ENCODE measurements at places on chromosomes 6 and 20.

DNA sequence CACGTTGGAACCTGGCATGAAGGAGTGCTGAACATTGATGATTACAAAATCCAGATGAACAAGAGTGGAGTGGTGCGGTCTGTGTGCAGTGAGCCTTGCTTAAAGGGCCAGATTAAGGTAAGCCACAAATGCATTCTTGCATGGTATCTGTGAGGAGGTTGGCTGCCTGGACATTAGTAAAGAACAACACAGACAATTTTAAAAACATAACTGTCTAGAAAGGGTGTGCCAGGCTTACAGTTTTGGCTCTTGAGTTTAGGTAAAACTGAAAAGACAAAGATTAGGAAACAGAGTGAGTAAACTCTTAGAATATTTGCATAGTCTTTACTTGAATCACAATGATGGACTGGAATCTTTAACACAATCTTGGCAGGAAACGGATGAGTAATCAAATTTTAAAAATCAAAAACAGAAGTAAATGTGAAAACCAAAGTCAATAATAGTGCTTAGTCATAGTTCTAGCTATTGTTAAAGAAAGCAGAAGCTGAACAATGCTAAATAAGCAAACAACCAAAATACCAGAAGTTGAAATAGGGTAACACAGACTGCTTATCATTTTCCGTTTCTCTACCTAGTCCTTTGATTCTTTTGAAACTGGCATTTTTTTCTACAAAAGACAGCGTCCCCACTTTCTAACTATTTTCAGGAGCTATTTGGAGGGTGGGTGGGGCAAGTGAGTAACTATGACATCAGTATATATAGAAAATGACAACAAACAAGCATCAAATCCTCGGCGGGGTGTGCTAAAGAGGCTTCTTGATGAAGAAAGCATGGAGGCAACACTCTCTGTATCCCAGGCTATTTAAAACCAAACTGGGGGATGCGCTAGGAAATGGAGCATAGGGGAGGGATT, 185.8 kb upstream of the RAB32 start:
- peak; percentile 42 for DNase-seq

DNA sequence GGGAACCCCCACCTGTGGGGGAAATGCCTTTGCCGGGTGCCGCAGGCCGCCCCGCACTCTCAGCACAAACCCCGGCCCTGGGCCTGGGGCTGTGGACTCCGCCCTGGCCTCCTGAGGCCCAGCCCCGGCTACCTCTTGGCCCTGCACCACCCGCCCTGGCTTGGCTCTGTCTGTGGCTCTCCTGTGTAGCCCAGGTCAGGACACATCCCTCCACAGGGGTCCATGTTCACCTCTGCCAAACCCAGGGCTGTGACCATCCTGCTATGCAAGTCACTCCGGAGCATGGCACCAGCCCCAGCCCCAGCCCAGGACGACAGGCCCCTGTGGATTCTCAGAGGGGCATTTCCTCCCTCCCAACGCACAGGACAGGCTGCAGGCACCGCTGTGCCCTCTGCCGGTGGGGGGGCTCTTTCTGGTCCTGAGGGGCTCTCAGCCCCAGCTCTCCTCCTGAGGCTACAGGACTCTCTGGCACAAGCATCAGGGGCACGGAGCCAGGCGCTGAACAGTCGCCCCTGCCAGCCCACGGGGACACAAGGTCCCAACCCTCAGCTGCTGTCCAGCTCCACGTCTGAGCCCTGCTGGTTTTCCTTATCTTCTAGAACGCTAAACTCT, 45.7 kb downstream of the TAF4 start:
- no peak for DNase-seq

DNA sequence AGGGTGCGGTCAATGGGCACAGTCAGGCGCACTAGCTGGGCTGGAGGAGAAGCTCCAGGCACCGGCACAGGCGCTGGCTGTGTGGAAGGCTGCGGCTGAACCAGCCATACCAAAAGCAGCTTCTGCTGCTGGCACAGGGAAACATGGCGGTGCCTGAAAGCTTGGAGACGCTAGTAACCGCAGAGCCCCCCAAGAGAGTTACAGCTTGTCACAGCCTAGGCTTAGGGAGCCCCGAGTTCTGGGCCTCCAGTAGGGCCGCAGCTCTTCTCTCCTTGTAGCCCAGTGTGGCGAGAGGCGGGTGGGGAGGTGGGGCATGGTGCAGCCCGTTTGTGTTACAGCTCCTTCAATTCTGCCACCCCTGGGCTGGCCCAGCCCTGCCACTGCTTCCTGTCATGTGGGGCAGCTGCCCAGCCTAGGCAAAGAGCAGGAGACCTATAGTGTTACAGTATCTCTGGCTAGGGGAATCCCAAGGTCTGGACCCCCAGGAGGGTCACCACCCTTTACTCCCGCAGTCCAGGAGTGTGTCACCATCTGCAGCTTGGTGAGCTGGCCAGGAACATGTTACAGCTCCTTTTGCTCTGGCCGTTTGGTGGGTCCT, 58.6 kb upstream of the MANEA start:
- no peak for DNase-seq

- no peak for DNase-seq
Measured at GRCh38 chr6:41466437-41466990, 79.7 kb upstream of the FOXP4 start.

DNA sequence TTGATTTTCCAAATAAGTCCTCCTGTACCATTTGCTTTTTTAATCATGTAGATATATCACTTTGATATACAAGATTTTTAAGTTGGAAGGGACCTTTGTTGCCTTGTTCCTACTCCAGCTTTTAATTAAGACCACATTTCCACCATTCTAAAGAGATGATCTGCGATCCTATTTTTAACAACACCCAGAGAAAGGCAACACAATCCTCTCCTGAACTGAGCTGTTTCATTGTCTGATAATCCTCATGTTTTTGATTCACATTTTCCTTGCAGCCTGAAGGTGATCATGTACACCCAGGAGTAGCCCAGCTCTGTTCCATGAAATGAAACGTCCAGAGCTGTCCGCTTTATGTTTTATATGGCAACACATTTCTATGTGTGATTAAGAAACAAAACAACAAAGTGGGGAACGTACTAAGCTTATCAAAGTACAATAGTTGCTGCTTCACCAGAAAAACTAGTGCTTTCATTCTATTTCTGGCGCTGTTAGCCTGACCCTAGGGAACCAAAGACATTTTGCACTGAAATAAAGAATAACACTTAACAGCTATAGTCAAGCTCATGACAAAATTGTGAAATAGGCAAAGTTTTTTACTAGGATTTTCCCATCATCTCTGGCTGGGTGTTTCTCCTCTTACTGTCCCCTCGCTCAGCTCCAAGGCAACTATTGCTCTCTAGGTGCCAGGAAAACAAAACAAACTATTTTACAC, 22.6 kb upstream of the TRAF3IP2 start:
- no peak for DNase-seq

- no peak for DNase-seq
Measured at GRCh38 chr6:111195656-111196055, 108.4 kb downstream of the SLC16A10 start.

DNA sequence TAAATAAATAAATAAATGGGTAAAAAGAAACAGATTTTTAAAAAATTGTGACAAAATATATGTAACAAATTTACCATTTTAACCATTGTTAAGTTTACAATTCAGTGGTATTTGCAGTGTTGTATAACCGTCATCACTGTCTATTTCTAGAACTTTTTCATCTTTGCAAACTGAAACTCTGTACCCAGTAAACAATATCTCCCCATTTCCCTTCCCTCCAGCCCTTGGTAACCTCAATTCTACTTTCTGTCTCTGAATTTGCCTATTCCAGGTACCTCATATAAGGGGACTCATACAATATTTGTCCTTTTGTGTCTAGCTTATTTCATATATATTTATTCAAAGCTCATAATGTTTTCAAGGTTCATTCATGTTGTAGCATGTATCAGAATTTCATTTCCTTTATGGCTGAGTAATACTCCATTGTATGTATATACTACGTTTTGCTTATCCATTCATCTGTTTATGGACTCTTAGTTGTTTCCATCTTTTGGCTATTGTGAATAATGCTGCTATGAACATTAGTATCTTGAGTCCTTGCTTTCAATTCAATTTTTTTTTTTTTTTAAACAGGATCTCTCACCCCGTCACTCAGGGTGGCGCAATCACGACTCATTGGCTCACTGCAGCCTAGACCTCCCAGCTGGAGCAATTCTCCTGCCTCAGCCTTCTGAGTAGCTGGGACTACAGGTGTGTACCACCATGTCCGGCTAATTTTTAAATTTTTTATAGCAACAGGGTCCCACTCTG, 8.9 kb downstream of the MANBAL start:
- no peak for DNase-seq

DNA sequence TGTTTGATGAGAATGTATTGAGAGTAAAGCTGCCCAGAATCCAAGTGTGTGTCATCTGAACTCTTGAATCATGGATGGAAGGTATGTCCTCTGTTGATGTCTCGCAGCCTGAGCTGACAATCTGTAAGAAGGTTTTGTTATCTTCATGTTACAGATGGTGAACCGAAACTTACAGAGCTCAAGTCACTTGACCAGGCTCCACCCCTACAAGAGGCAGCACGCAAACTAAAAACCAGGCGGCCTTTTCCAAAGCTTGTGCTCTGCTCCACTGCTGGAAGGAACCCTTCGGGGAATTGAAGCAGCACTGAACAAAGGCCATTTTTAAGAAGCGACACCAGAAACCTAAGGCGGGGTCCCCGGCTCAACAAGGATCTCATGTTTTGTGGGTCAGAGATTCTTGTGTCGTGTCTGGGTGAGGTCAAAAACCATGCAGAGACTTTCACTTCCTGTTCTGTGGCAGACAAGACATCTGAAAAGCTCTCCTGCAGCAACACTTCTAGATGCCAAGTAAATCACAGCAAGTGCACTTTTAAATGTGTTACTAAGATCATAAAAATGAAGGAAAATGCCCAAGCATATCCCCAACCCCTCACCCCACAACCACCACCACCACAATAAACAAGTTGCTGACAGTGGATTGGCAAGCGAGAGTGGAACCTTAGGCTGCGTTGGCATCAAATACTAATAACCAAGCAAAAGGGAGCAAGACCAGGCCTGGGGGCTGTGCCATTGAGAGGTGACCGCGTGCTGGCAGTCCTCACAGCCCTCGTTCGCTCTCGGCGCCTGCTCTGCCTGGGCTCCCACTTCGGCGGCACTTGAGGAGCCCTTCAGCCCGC, 27.3 kb downstream of the NQO2 start:
- DNase-seq: no peak

GRCh38 chr20:61497029-61497627, 245.1 kb downstream of the CDH4 start:
- no peak for DNase-seq

GRCh38 chr6:21886542-21887151, 293.1 kb downstream of the SOX4 start:
- peak; percentile 95 for DNase-seq

- no peak for DNase-seq
Measured at GRCh38 chr20:17933121-17933520, 35.5 kb downstream of the SNX5 start.

- DNase-seq: no peak
Measured at GRCh38 chr6:53744321-53744720, 50.5 kb upstream of the LRRC1 start.

- DNase-seq: no peak
Measured at GRCh38 chr6:100433726-100434435, 30.8 kb downstream of the SIM1 start.

- DNase-seq: peak; percentile 0
Measured at GRCh38 chr6:123276546-123276980, 280.5 kb downstream of the CLVS2 start.

DNA sequence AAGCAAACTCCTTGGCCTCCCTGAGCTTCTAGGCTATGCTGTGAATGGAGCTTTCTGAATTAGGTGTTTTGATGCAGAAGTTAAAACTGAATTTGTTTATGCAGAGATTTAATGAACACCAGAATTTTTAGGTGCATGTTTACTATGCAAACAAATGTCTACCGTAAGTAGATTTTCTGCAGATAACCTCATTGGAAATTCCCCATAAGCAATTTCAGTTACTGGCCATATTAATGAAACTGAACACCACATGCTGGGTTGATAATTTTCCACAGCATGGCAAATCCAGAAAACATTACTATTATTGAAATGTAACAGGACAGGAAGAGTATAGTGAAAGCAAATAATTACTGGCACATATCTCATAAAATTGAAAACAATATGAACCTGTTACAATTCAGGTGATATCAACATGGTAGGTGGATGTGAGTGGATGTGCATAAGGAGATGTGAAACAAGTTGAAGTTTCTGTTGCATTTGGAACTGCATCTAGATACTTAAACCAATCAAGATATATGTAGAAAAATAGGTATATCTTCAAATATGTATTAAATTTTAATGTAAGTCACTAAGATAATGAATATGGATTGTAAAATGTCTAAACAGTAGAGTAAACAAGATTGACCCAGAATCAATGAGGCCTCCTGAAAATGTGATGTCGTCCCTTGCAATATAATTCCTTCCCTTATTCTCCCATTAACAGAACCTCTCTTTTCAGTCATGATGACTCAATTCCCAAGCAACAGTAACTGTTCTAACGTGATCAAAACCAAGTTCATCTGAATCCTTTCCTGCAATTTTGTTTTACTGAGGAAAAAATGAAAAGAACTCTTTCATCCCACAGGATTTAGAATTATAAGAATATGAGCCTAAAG, 11.0 kb downstream of the PTCHD4 start:
- no peak for DNase-seq

- no peak for DNase-seq
Measured at GRCh38 chr6:2765896-2766766, 938 bp downstream of the WRNIP1 start.

DNA sequence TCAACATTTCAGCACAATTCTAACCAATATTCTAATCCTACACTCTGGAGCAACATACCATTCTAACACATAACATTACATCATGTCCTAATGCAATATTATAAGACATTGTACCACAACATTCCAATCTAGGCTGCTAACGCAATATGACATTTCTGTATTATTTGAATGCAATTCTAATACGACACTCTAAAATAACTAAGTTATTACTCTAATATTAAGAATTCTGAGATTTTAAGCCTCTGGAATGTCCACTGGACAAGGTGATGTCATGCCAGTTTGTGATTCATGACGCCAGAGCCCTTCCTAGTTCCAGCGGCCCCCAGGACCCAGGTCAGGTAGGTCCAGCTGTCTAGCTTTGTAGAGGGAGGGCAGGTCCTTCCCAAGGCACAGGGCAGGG, 69.7 kb upstream of the SIRPA start:
- DNase-seq: no peak

DNA sequence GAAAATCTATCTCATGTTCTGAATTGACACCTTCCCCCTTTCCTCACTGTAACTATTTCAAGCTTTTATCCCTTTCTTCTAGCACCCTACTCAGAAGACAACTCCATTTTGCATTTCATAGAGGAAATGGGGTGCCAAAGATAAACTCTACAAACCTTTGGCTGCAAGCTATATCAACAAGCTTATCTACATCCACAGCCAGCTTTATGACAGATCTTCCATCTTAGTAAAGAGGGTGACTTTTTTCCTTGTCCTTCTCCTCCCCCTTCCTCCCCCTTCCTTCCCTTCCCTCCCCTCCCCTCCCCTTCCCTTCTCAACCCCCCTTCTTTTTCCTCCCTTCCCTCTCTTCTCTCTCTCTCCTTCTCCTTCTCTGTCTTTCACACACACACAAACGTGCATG, 58.0 kb upstream of the OLIG3 start:
- no peak for DNase-seq

GRCh38 chr20:50186987-50187402, 3.6 kb upstream of the CEBPB start:
- DNase-seq: no peak
